ENCODE measurements at places on chromosomes 1 and 21.

GRCh38 chr1:26921126-26921539, 410 bp upstream of the NUDC start:
- no peak for DNase-seq

- DNase-seq = no peak
Observed at GRCh38 chr1:32884726-32885125, 1.6 kb upstream of the HPCA start.

DNA sequence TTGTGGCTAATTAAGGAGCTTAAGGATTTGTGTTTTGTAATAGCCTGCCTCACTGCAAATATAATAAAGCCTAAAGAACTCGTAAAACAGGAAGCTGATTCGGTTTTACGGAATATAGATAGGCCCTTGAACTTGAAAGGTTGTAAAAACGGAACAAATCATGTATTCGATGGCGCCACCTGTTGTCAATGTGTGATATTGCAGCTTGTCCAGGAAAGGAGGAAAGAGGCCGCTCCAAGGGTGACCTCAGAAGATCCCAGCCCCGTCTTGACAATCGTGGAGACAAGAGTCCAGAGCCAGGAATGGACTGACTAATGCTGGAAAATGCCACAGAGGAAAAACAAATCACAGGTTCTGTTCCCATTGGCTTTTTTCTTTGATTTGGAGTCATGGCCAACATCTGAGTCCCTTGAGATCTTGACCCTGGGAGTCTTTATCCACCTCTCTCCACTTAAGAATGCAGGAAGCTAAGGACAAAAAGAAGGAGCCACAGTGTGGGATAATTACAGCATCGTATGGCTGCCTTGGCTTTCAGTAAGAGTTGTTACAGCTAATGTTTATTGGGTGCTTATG, 7.0 kb upstream of the IGSF21 start:
- DNase-seq = peak; percentile 75

DNA sequence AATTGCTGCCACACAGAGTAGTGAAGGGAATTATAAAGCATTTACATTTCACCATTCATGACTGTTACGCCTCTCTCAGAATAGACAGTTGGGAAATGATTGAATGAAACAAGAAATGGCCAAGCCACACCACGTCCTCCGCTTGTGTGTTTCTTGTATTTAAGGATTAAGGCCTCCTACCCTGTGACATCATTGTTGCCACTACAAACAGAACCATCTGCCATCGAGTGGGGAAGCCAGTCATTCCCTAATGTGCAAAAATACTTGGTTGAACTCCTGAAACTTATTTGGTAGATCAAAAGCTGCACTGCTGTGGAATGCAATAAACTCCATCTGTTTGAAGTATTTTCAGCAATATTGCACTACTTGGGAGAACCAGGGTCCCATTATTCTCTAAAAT, 99.0 kb upstream of the C1orf105 start:
- no peak for DNase-seq

DNA sequence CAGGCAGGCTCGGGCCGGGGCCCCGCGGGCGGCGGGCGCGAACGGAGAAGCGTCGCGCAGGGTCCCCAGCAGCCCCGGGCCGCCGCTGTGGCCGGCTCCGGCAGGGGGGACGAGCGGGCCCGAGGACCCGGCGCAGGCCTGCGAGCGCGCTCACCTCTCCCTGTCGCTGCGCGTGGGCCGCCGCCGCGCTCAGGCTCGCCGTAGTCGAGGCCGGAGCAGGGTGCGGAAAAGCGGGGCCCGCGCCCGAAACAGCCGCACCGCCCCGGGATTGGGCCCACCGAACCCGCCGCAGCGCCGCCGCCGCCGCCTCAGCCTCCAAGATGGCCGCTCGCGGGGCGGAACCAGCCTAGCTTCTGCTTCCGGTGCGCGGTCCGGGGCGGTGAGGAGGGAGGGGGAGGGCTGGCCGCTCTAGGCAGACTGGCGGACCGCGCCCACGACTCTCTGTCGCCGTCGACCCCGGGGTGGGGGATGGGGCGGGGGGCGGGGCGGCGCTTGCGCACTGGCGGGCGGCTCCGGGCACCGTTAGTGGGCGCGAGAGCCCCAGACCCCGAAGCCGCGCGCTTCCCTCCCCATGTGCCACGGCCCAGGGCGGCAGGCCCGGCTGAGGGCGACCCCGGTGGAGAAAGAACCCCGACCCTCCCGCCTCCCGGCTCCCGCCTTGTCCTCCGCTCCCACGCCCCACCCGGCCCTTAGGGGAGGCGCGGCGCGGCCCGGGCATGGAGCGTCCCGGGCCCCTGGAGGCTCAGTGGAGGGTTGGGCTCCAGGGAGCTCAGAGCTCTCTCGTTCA, at the start of gene UBE2J2:
Gene UBE2J2, minus strand, starts transcription at position 343 of the 787 bp plus-strand sequence. CDS start 5,862 bp downstream, outside the sequence.
- DNase-seq = peak; percentile 100

DNA sequence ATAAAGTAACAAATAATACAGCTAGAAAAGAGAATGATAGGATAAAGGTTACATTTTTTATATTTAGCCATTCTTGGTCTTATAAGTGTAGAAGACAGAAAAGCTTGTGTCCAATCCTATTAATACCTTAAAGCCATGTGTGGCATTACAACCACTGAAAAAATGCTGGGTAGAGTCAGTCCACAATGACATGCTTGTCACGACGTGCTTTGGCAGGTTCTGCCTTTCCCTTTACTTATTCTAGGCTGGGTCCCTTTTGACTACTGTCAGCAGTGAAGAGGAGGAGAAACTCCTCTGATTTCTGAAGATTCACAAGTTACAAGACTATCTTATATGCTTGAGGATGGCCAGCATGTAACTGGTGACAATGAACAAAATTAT, 14.6 kb upstream of the AIM2 start:
- no peak for DNase-seq

- no peak for DNase-seq
Observed at GRCh38 chr1:197944485-197944884, 27.3 kb downstream of the LHX9 start.
